HTR-8/SVneo (cell line): ENCODE measurements at places on chromosomes 6 and 20.

GRCh38 chr6:137094411-137095008, 49.7 kb upstream of the IL20RA start:
- peak; percentile 54 for DNase-seq

DNA sequence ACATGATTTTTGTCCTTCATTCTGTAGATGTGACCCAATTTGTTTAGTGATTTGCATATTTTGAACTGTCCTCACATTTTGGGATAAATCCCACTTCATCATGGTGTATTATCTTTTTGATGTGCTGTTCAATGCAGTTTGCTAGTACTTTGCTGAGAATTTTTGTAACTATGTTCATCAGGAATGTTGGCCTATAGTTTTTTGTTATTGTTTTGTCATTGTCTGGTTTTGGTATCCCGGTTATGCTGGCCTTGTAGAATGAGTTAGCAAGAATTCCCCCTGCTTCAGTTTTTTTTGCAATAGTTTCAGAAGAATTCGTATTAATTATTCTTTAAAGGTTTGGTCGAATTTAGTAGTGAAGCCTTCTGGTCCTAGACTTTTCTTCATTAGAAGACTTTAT, 11.9 kb downstream of the KIF25 start:
- DNase-seq, result no peak

DNA sequence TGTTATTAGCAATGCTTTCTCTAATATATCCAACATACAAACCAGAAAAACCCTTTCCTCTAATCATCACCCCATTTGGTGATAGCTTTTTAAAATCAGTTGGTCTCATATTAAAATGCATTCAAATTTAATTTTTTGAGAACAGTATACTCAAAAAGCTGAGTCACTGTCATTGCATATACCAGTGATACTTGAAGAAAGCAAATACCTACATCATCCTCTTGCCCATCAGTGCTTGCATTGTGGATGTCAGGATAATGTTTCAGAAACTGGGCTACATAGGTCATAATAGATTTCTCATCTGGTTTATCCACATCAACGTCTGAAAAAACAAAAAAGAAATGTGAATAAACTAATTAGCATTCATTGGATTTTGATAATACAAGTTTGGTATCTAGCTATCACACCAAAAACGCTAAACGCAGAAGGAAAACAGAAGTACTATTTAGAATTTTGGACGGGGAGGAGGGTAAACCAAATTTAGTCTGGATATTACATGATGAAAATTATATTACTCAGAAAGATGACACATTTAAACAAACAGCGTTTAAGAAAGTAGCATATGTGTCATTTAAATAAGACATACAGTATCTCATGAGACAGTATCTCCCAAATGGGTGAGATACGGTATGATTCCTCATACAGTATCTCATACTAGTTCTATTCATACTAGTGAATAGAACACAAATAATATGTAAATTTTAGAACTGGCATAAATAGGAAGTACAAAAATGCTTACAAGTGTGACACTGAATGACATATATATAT, 134.6 kb downstream of the SYNE1 start:
- DNase-seq, result no peak

GRCh38 chr6:25219216-25219916, 59.8 kb upstream of the CARMIL1 start:
- DNase-seq, result no peak

DNA sequence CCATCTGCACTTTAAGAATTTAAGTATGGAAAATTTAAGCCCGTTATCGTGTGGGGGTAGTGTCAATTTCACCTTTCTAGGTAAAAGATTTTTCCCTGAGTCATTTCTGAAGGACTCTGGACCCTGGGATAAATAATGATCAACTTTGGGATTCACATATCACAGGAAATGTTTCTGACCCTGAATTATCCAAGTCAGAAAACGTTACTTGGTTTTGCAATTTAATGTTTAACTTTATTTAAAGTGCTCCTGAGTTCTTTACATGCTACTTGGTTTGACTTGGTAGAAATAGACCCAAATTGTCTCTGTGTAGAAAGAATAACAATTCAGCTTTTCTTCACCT, 1.5 kb upstream of the SLC17A3 start:
- DNase-seq, result no peak

GRCh38 chr6:15232836-15233510, 12.9 kb upstream of the JARID2 start:
- no peak for DNase-seq
